ENCODE measurements at places on chromosomes 7 and 10.

GRCh38 chr7:107917763-107918651, 27.0 kb downstream of the DLD start:
- H3K36me3 ChIP-seq = peaks cover 10% of the 10 kb centered on the region
- H3K4me1 ChIP-seq = no peaks in the 10 kb centered on the region
- no peaks in the 10 kb centered on the region for H3K27me3 ChIP-seq
- no peak for DNase-seq
- H3K4me3 ChIP-seq = no peak overlapping the region

- H3K4me3 ChIP-seq = no peak overlapping the region
- no peaks in the 10 kb centered on the region for H3K36me3 ChIP-seq
- peaks cover 16% of the 10 kb centered on the region for H3K4me1 ChIP-seq
- H3K27me3 ChIP-seq = no peaks in the 10 kb centered on the region
These were observed 2.7 kb upstream of the CUL2 start for GRCh38 chr10:35092851-35093250.

- no peak for DNase-seq
- H3K4me3 ChIP-seq = no peak overlapping the region
- peaks cover 30% of the 10 kb centered on the region for H3K4me1 ChIP-seq
- H3K27me3 ChIP-seq = no peaks in the 10 kb centered on the region
- no peak overlapping the region for H3K27ac ChIP-seq
These were observed 428.5 kb downstream of the RPS24 start for GRCh38 chr10:78462176-78462575.

DNA sequence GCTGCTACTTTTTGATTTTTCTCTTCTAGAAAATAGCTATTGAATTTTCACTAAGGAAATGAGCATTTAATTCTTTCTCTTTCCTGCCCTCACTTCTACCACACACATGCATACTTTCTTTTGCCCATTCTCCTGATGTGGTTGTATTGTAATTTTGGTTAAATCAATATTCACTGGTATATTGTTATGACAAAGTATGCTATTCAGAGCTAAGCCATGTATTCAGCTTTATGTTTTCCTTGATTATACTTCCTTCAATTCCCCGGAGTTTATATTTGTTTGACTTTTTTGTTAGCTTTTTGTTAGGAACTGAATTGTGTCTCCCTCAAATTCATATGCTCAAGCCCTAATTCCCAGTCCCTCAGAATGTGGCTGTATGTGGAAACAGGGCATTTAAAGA, 24.0 kb downstream of the LRRC72 start:
- no peaks in the 10 kb centered on the region for H3K36me3 ChIP-seq
- H3K27me3 ChIP-seq = no peaks in the 10 kb centered on the region
- H3K4me3 ChIP-seq = no peak overlapping the region
- no peak for DNase-seq
- no peak overlapping the region for H3K27ac ChIP-seq

DNA sequence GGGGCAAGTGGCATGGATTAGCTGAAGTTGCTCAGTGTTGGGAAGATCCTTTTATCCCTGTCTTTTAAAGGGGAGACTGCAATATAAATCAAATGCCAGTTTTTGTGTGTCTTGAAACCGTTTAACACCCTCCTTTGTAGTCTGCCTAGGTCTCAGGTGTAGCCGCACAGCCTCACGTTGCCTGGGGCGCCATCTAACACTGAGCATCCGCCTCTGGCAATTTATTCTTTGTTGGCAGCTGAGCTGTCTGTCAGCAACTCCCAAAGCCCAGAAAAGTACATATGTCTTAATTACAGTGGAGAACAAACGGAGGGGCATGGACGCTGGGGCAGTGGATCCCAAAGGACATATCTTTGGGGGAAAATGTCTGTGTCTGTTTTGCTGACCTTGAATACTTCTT, 254.7 kb downstream of the STK31 start:
- no peaks in the 10 kb centered on the region for H3K27me3 ChIP-seq
- no peak overlapping the region for H3K27ac ChIP-seq
- no peaks in the 10 kb centered on the region for H3K4me1 ChIP-seq
- no peak overlapping the region for H3K4me3 ChIP-seq
- no peaks in the 10 kb centered on the region for H3K36me3 ChIP-seq
- DNase-seq = no peak

- no peak overlapping the region for H3K4me3 ChIP-seq
- no peak overlapping the region for H3K27ac ChIP-seq
- peaks cover 12% of the 10 kb centered on the region for H3K4me1 ChIP-seq
- no peaks in the 10 kb centered on the region for H3K27me3 ChIP-seq
These were observed 14.3 kb downstream of the CPA1 start for GRCh38 chr7:130394421-130395195.

DNA sequence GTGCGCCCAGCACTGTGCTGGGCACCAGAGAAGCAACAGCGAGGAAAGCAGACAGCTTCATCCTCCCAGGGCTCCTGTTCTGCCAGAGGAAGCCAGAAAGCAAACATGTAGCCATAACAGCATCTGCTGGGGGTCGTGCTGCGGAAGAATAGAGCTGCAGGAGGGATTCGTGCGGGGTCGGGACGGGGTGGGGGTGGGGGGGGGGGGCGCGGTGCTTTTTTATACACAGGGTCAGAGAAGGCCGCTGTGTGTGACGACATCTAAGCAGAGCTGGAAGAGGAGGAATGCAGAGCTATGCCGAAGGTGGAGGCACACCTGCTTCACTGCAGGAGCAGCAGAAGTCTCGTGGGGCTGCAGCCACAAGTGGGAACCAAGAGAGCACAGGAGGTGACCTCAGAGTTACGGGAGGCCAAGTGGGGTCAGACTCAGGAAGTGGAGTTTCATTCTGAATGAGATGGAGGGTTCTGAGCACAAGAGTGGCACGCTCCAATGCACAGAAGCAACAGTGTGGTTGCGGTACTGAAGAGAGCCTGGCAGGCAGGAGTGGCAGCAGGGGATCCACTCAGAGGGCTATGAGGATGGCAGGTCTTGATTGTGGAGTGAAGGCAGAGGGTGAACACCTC, 11.1 kb downstream of the PKD1L1 start:
- no peaks in the 10 kb centered on the region for H3K27me3 ChIP-seq
- H3K4me3 ChIP-seq = no peak overlapping the region
- DNase-seq = no peak
- no peaks in the 10 kb centered on the region for H3K4me1 ChIP-seq
- H3K36me3 ChIP-seq = no peaks in the 10 kb centered on the region

GRCh38 chr10:110431659-110432058, 66.0 kb upstream of the DUSP5 start:
- H3K4me3 ChIP-seq = no peak overlapping the region
- no peaks in the 10 kb centered on the region for H3K36me3 ChIP-seq
- peak; percentile 3 for DNase-seq
- H3K27ac ChIP-seq = no peak overlapping the region
- H3K27me3 ChIP-seq = no peaks in the 10 kb centered on the region
- peaks cover 7% of the 10 kb centered on the region for H3K4me1 ChIP-seq

DNA sequence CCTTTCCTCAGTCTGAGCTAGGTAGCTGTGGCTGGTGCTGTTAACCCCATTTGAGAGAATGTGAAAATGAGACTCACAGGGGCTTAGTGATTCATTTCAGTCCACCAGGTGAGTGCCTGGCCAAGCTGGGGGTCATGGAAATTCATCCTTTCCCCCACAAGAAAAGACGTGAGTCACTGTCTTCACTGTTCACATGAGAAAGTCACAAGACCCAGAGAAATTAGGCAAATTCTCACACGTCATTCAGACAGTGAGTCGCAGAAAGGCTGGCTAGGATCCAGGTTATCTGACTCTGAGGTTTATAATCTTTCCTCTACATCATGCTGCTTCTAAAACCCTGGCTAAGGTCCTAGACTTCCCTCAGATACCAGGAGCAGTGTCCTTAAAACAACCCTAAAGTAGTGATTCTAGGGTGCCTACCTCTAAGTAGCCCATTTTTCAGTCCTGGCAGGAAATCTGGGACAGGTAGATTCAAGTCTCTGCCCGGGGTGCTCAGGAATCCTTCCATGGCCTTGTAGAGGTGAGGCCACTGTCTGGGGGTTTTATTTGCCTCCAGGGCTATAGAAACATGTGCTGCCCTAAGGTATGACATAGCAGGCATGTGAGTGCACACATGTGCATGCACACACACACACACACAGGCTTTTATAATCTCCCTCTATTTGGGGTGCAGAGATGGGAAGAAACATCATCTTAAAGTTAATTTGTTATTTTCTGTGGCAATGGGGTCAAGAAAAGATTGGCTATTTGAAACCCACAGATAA, 427.9 kb upstream of the CELF2 start:
- no peak overlapping the region for H3K27ac ChIP-seq
- DNase-seq = no peak
- H3K4me3 ChIP-seq = no peak overlapping the region
- no peaks in the 10 kb centered on the region for H3K4me1 ChIP-seq
- H3K36me3 ChIP-seq = no peaks in the 10 kb centered on the region

DNA sequence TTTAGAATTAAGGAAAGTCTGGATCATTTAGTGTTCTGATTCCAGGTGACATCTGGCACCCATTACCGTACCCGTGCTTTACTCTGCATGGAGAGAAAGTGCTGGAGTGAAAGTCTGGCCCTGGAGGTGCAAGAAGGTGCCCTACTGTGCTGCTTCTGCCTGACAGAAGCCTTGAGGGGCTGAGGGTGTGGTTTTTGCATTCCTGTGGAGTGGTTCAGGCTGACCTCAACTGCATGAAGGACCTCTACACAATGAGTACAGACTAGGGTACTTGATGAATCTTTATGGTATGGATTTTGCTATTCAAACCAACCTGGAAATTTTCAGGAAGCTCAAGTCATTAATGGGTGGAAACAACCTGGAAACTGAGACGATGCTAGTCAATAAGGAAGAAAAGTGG, 45.1 kb upstream of the GSAP start:
- H3K27me3 ChIP-seq = no peaks in the 10 kb centered on the region
- no peak overlapping the region for H3K27ac ChIP-seq
- no peaks in the 10 kb centered on the region for H3K36me3 ChIP-seq
- no peaks in the 10 kb centered on the region for H3K4me1 ChIP-seq

DNA sequence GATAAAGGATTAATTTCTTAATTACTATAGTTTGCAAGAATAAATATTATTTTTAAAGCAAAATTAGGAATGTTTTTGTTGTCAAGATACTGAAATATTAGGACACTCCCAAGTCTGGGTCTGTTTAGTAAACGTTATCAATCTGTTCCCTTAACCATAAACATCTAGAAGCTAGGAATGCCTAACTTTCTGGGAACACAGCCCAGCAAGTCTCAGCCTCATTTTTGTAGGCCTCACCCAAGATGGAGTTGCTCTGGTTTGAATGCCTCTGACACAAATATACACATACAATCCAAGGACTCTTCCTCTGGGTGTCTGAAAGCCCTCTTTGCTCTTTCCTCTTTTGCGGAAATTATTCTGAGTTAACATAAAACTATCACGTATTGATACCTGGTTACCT, 487.4 kb upstream of the CELF2 start:
- H3K27ac ChIP-seq = no peak overlapping the region
- H3K4me1 ChIP-seq = no peaks in the 10 kb centered on the region
- H3K4me3 ChIP-seq = no peak overlapping the region
- H3K27me3 ChIP-seq = no peaks in the 10 kb centered on the region

DNA sequence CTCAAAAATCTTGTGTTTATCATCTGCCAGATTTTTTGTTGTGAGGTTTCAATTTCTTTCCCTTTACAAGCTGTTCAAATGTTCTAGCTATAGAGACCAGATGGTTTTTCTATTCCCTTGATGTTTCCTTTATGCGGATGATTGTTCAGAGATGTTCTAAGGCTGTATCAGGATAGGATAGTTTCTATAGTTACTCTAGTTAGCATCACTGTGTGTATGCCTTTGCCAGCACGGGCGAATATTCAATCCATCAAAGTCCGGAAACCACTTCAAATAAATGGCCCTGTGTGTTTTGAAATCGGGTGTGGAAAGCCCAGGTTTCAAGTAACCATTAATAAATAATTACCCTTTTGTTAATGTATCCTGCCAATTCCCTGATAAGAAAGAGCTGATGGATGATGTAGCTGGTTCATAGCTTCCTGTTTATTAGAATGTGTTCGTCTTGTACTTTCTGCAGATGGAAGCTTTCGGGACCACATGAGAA, 149.8 kb upstream of the PRKCQ start:
- DNase-seq = peak; percentile 10
- H3K27ac ChIP-seq = no peak overlapping the region
- H3K4me3 ChIP-seq = no peak overlapping the region
- no peaks in the 10 kb centered on the region for H3K36me3 ChIP-seq

DNA sequence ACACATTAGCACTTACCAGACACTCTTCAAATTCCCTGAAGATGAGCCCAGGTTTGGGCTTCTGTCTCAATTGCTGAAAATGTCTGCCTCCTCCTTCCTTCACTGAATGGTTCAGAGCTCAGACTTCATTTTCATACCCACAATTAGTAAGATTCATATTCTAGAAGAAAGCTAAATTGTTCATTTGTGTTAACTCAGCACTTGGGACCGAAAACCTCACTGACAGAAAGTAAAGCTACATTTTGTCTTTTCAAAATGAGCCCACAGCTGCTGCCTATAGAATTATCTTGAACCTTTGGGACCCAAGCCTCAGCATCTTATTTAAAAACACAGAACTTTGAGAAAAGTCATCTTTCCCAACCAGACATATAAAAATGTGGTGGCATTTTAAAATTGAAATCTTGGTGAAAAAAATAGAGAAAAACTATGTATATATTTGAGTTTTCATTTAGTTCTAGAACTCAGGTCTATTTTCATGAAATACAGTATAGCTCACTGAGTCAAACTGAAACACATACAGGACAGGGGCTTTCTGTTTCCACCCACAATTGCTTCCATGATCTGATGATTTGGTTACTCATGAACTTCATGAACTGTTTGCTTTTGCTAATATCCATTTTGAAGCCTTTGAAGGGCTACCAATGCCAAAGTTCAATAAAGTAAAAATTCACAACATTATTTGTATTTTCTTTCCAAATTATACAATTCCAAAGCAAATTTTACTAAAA, 119.1 kb upstream of the PFKP start:
- H3K4me3 ChIP-seq = no peak overlapping the region
- H3K36me3 ChIP-seq = no peaks in the 10 kb centered on the region
- no peaks in the 10 kb centered on the region for H3K4me1 ChIP-seq
- DNase-seq = no peak

GRCh38 chr7:127245002-127245401, 7.7 kb downstream of the GRM8 start:
- DNase-seq = no peak
- no peaks in the 10 kb centered on the region for H3K36me3 ChIP-seq
- no peak overlapping the region for H3K4me3 ChIP-seq

GRCh38 chr7:129559564-129559963, 52.0 kb upstream of the NRF1 start:
- no peaks in the 10 kb centered on the region for H3K27me3 ChIP-seq
- H3K4me1 ChIP-seq = no peaks in the 10 kb centered on the region
- DNase-seq = no peak
- no peak overlapping the region for H3K4me3 ChIP-seq
- no peaks in the 10 kb centered on the region for H3K36me3 ChIP-seq
- H3K27ac ChIP-seq = no peak overlapping the region

DNA sequence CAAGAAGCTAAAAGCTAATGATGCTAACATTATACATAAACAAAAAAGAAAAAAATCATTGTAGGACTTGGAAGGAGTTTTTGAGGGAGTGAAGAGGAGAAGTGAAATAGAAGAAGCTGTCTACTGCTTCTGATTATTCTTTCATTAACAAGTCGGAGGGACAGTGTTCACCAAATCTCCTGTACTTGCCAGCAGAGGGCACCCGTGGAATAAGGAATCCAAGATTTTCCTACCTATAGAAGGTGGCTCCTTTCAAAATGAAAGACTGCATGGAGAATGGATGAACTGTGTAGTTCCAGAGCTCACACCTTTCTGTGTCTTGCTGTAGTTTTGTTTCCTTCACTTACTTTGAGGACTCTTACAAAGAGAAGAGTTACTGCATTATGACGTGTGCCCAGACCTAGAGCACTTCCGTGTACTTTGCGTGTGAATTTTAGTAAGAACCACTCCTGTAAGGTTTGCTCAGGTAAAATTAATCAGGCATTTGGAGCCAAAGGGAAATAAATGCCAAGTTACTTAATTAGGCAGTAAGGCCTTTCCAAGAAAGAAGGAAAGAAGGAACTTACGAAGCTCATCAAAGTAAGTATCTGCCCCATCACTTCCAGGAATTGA, 145.1 kb downstream of the SEMA3D start:
- H3K4me1 ChIP-seq = peaks cover 4% of the 10 kb centered on the region
- no peaks in the 10 kb centered on the region for H3K36me3 ChIP-seq
- H3K27me3 ChIP-seq = no peaks in the 10 kb centered on the region
- peak; percentile 83 for DNase-seq
- H3K4me3 ChIP-seq = no peak overlapping the region

Data from body of pancreas (tissue), 4 donors.